ENCODE measurements at places on chromosomes 13 and 19.

DNA sequence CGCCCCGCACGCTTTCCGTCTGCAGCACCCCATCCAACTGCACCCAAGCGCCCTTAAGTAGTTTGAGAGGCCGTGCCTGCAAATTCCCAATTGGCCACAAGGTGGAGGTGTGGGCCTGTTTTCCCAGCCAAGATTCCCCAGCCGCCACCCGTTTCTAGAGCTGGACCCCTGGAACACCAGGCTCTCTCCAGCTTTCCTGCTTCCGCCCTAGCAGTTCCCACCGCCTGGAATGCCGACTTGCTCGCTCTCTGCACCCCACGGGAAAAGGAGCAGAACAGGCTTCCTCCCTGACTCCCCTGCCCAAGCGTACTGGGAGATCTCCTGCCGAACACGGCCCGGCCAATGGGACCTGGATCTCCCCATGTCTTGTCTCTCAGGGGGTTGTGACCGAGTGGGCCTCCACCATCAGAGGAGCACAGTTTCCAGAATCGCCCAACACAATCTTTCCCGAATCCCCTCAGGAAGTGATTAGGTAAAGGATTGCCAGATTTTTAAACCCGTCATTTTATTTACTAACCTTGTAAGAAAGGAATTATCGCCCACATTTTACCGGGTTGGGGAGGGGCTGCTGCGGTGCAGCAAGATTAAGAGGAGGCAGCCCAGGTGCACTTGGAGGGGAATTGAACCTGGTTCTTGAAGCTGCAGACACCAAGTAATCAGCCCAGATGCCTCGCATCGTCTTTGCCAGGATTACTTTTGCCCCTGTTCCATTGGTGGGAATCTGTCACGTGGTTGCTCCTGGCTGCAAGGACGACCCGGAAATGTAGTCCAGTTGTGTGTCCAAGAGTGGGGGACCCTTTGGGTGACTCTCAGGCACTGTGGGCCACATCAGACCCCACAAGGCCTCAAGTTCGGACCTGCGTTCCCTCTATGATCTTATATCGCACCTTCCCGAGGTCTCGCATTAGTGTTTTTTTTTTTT lies 3.5 kb upstream of the NAPSA start:
- DNase-seq, result peak; percentile 86

DNA sequence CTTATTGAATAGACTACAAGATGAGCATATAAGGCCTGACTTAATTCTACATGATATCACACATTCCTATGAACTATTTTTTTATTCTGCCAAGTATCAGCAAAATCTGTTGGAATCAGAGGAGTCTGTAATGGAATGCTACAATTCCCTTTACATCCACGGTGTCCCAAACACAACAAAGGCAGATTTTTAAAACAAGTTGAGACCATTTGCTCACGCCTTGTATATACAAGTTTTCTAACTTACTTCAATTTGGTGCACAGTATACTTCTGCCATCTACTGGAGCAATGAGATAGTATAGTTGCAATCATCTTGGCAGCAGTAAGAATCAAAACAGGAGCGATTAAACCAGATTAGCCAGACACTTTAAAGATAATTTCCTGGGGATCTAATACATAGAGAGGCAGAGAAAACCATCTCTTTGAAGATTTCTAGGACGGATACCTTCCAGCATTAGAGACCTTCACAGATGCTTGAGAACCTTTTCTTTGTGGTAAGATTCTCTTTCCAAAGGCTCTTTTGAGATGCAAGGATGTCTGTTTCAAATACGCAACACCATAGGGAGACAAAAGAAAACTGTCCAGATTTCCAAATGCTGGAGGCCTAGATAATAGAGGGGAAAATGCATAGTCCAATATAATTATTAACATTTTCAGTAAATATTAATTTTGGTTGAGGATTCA lies 302.0 kb upstream of the MIR17HG start:
- no peak for DNase-seq

DNA sequence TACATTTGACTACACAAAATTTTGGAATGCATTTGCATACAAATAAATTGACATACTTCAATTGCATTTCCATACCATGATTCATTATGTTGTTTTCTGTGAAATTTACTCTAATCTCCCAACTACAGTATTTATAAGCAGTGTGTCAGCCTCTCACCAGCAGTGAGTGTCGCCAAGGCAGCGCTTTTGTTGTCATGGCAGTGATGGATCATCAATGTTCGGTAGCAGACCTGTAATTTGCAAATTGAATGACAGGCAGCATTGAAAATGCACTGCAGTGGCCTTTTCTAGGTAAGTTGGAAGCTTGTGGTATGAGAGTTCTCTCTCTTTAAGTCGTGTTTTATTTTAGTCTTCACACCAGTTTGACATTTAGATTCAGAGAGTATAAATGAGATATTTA lies 534.1 kb downstream of the PCDH17 start:
- no peak for DNase-seq

- no peak for DNase-seq
Measured at GRCh38 chr19:11233073-11233472, 6.3 kb upstream of the ANGPTL8 start.

GRCh38 chr13:28636677-28637317 lies 22.1 kb upstream of the POMP start:
- no peak for DNase-seq

- no peak for DNase-seq
Measured at GRCh38 chr19:54201980-54202379, 1.3 kb downstream of the RPS9 start.
